Left renal pelvis (tissue), 4 donors: ENCODE measurements at places on chromosomes 4 and X. TPM values are rescaled to one million over a fixed set of nuclear protein-coding genes. Genes with fewer than 3 reads are reported as not detected.

DNA sequence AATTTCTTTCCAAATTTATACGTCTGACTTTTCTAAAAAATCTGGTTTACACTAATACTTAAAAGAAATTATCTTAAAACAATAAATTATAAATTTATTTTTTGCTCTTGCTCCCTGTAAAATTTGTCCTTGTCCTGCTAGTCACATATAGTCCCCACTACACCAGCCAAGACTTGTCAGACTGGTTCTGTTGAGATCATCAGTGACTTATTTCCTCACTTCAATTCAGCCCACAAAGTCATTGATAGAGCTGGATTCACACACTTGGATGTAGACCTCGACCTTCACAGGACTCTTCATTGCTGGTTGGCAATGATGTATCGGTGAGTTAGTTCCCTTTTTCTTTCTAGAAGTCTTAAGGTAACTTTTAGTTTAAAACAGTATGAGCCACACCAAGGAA is at the start of gene TMPRSS11E:
TMPRSS11E (plus strand) TSS at position 263 of the 400 bp plus-strand sequence; CDS start at position 313, 50 bp downstream.
- DNase-seq: no peak

BEND2 gene
- polyA plus RNA-seq: not detected

- no peak for DNase-seq
Observed at GRCh38 chr4:38387348-38387747, 276.7 kb upstream of the KLF3 start.

NFXL1 gene
- polyA plus RNA-seq: 28.6 TPM

SSX3 gene
- not detected for polyA plus RNA-seq

PAGE4 gene
- polyA plus RNA-seq: 1.3 TPM

CDX4 gene
- not detected for polyA plus RNA-seq

DNA sequence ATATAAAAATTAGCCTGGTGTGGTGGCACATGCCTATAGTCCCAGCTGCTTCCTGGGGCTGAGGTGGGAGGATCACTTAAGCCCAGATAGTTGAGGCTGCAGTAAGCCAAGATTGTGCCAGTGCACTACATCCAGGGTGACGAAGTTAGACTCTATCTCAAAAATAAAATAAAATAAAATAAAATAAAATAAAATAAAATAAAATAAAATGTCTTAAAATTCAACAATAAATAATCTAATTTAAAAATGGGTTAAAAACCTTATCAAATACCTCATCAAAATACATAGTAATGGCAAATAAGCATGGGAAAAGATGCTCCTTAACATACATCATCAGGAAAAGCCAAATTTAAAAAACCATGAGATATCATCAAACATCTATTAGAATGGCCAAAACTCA is 760.2 kb upstream of the AGA start:
- DNase-seq: no peak

GRCh38 chr4:151430740-151431457 is 21.9 kb downstream of the FHIP1A start:
- no peak for DNase-seq

SASH3 gene
- polyA plus RNA-seq: 2.3 TPM

CLDN34 gene
- 0.15 TPM for polyA plus RNA-seq

- no peak for DNase-seq
Observed at GRCh38 chr4:52241916-52242315, 190.8 kb downstream of the SPATA18 start.

GRCh38 chr4:17771284-17771908 is 10.0 kb downstream of the FAM184B start:
- no peak for DNase-seq

- DNase-seq: no peak
Observed at GRCh38 chrX:114127411-114128025, 456.4 kb upstream of the HTR2C start.
